Femur (tissue), 1 donor: ENCODE measurements at places on chromosomes 3 and 15.

GRCh38 chr15:76996526-76997401 lies 1.8 kb downstream of the PSTPIP1 start:
- DNase-seq: peak; percentile 71

- no peak for DNase-seq
These were observed 34.9 kb downstream of the MECOM start for GRCh38 chr3:169628567-169628966.

DNA sequence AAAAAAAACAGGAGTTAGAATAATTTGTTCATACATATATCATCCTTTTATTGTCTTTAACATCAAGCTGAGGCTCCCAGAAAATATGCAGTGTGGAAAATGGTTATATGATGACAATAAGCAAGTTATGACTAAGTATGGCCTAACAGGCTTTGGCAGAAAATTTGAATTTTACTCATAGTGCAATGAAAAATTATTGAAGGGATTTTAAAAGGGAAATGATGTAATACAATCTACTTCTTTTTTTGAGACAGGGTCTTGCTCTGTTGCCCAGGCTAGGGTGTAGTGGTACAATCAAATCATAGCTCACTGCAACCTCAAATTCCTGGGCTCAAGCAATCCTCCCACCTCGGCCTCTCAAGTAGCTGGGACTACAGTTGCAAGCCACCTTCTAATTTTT lies 78.7 kb downstream of the FAIM start:
- no peak for DNase-seq

- DNase-seq: peak; percentile 85
These were observed 42.1 kb downstream of the CORO2B start for GRCh38 chr15:68620721-68621527.

DNA sequence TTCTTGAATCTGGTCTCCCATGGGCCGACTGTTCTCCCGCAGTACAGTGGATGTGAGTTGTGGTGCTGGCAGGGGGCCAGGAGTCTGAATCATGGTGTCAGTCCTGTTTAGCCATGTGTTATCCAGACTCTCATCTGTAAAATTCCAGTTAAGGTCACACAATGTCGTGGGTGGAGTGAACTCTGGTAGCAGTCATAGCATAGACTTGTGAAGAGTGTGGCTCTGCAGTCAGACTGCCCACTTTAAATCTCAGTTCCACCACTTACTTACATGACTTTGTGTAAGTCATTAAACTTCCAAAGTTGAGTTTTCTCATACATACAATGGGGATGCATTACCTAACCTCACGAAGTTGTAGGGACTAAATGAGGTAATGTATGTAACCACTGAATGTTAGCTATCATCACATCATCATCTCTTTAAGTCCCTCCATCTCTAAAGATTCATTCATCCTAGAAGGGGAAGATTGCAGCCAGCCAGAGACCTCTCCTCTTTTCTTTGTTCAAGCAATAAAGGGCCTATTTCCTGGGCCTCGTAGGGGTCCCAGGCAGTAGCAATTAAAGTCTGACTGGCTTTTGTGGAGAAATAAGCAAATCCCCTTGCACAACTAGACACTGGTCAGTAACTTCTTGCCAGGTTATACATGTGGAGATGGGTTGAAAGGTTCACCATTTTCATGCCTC lies 93.9 kb downstream of the PCCB start:
- DNase-seq: peak; percentile 33
